Amniotic stem cell (primary cell): ENCODE measurements at places on chromosomes 2 and 18.

DNA sequence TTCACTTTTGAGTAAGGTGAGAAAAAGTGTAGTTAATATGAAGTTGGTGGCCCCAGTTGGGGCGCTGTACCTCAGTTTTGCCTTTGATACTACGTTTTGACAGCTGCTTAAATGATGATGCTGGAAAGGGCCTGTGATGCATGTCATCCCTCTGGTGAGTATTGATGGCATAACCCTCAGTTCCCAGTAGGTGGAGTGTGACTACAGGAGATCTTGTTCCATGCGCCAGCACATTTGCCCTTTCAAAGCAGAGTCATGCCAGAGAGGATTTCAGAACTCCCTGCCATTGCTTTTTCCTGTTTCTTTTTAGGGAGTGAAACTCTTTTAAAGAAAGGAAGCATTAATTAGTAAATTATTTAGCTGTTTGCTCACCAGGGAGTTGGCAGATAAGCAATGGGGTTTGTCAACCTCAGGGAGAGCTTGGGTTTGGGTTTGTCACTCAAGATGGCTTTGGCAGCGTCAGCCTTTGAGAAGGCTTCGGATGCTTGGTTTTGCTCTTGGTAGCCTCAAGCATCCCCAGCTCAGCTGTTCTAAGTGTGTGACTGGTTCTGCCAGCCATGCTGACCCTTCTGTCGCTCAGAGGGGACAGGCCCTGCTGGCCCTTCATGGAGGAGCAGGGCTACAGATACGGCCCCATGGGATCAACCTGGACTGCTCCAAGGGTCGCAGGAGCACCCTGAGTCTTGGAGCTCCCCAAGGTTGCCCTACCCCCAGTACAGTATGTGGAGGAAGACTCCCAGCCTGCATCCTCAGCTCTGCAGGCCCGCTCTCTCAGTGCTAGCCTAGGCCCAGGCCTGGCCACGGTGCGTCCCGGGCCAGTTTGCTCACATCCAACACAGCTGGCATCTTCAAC, 29.1 kb downstream of the ARMC9 start:
- DNase-seq = peak; percentile 79

DNA sequence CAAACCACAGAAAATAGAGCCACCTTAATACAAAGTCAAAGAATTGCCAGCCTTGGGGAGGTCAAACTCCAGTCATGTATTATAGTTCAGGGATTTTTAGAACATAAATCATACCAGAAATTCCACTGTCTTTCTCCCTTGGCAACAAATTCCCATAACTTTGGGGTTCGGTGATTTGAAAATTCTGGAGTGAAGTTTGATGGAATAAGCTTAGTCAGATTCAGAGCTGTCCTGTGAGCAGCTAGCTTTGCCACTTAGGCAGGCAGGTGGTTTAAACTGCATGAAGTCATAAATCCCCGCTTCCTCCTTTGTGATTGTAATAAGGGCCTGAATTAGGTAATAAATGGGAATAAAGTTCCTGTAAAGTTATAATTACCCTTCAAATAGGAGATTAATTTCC, 457.0 kb upstream of the HNMT start:
- DNase-seq = no peak

DNA sequence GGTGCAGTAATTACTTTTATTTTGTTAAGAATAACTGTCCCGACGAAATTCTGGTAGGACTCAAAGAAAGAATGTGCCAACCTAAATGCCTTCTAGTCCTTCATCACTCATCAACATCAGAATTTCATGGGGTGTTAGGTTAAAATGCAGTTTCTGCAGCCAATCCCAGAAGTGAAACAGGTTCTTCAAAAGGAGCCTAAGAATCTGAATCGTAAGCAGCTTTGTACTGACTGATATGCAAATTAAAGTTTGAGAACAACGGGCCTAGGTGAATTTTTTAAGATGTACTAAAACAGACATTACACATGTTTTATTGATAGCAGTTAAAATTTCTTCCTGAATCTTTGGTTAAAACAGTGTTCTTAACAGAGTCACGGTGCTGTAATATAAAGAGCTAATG, 140.3 kb upstream of the ZC3H15 start:
- DNase-seq = no peak

DNA sequence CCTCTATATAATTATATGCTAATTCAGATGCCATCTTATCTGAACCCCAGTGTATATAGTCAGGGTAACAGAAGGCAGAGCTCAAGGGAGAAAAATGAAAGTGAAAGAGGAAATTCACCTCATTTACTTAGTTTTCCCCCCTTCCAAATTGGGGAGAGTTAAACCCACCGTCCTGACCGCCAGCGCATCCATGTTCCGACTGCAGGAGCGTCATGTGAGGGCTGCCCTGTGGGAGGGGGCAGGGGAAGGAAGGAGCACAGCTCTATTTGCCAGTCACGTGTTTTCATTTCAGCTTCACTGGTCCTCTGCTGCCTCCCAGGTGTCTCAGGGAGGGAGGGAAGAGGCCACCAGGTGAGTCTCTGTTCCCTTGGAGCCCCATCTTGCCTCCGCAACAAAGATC, 13.2 kb downstream of the CNNM4 start:
- no peak for DNase-seq

DNA sequence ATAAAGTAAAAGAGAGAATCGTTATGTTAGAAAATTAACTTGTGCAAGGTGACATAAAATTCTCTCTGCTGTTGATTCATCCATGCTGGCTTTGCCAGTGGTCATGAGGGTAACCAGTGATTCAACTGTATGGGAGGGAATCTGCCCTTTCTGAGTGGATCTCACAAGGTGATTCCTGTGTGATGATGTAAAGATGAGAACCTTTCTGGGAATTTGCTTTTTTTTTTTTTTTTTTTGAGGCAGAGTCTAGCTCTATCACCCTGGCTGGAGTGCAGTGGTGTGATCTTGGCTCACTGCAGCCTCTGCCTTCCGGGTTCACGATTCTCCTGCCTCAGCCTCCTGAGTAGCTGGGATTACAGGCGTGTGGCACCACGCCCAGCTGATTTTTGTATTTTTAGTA, 23.3 kb downstream of the RAB31 start:
- peak; percentile 58 for DNase-seq

DNA sequence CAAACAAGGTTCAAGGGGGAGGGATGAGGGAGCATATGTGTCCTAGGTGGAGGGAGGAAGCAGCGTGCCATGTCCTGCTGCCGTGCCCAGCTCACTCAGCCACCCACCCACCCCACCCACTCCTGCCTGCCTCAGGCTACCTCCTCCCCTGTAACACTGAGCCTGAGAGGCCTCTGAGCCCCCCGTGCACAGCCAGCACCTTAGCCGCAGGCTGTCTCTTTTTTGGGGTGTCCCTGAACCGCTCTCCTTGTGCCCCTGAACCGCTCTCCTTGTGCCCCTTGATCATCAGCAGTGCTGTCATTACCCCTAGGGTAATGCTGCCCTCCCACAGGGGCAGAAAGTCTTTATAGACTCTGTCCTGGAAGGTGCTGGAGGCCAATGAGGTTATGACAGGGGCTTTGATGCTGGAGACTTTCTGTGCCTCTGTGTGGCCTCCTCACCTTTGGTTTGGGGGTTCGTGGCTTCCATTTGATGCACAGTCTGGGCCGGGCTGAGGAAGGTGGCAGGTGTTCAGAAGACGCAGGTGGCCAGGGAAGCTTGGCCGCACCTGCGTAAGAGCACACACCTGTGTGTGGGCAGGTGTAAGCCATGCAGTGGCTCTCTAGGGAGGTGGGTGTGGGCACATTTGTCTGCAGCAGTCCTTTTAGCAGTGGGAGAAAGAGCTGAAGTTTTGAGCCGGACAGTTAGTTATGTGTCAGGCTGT, 140.0 kb downstream of the SEPTIN10 start:
- DNase-seq = no peak

DNA sequence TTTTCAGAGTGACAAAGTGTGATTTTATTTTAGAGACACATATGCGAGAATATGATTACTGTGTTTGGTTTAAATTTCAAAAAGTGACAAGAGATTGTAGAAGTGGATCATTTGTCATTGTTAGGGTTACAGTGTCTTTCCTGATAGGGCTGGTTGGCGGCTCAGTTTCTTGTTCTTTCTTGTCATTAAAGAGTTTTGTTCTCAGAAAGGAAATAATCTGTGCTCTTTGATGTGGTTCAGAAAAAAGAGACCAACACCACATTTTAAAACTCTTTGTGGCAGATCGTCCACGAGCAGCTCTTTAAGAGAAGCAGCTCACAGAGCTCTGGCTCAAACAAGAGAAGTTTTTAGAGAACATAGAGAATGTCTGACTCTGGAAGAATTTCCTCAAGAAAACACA, 45.6 kb upstream of the ZNF532 start:
- no peak for DNase-seq

GRCh38 chr2:166957686-166958085, 69.4 kb downstream of the XIRP2 start:
- no peak for DNase-seq

DNA sequence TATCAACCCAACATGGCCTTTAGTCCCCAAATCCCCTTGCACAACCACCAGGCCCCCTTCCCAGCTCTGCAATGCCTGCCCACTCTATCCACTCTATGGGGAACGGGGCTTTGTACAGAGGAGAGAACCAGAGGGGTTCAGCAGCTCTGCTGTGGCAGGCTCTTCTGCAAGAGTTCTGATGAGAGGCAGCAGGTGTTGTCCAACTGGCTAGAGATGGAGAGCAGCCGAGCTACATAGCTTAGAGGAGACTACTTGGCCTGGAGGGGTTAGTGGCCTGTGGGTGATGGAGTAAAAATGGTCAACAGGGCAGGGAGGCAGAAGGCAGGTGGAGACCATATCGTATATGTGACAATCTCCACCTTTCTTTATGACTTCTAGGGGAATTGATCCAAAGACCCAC, 103.0 kb downstream of the QPCT start:
- no peak for DNase-seq

DNA sequence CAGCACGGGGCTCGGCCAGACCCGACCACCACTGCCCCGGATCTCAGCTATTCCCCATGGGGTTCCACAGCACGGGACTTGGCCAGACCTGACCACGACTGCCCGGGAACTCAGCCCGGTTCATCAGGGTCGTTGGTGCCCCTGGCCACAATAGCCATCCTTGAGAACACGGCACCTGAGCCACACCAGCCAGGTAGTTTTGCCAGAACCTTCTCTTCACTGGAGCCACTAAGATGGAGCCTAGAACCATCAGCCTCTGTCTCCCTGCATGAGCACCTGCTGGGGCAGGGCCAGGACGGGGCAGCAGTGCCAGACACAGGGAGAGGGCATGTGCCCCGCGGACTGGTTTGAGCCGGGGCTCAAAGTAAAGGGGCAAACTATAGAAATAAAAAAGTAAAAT, 11.4 kb upstream of the KCNG2 start:
- DNase-seq = no peak

GRCh38 chr2:129653246-129653645, 326.2 kb upstream of the RAB6C start:
- no peak for DNase-seq

DNA sequence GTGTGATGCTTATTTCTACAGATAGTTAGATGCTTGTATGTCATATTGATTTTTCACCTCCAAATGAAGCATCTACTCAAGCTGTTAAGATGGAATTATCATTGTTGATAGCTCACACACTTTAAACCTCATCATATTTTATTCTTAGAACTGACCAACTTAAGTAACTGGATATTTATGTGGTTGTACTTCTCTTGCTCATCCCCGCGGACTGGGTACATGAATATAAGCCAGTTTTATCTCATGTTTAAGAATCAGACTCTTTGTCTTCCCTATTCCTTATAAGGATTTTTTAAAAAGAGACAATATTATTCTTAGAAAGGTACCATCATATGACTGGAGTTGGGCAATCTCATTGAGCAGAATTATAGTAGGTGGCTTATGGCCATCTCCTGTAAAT, 358.7 kb downstream of the DSC3 start:
- no peak for DNase-seq

GRCh38 chr2:71277147-71277475, 50.2 kb upstream of the PAIP2B start:
- DNase-seq = no peak

- DNase-seq = no peak
Observed at GRCh38 chr2:65940856-65941255, 494.1 kb upstream of the MEIS1 start.

- no peak for DNase-seq
Observed at GRCh38 chr18:68447286-68447685, 267.6 kb downstream of the TMX3 start.

DNA sequence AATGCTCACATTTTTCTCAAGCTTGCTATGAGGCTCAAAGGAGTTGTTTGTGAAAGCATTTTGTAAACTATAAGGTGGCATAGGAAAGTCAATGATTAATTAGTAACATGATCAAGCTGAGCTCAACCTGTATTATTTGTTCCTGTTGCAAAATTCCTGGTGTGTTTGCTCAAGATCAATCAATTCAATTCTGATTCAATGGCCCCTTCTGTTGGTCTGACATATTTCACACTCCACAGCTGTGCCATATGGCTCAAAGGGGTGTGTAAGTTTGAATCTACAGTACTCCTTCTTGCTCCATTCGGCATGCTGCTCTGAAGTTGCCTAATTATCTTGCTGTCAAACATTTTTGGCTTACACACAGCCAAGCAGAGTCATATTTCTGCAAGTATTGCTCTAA, 341.6 kb upstream of the LRP1B start:
- DNase-seq = no peak

DNA sequence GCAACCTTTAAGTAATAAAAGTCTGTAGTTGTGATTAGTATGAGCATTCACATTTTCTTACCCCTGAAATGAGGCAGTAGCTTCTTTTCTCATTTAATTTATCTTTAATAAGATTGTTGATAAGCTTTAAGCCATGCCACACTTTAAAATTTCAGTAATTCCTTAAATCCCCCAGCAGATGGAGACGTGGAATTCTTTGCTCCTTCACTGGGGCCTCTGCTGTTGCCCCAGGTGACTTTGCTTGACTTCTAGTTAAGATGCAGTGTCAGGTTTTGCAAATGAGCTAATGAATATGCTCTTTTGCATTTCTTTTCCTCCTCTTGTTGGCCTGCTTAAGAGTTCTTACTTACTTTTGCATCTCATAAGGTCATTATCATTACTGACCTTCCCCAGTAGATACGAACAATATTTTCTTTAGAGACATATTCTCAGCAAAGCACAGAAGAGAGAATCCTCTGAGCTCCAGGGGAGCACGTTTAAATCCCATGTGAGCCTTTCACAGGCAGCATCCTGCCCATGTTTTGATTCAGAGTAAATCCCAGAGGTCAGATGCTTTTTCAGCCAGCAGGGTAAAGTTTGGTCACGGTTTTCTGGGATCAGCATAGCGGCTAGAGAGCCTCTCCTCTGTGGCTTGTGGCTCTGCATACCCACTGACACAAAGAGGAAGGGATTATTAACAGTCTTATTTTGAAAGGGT, 222.9 kb downstream of the PTPRM start:
- no peak for DNase-seq

- no peak for DNase-seq
Observed at GRCh38 chr2:217413193-217413592, 553.3 kb upstream of the TNP1 start.

DNA sequence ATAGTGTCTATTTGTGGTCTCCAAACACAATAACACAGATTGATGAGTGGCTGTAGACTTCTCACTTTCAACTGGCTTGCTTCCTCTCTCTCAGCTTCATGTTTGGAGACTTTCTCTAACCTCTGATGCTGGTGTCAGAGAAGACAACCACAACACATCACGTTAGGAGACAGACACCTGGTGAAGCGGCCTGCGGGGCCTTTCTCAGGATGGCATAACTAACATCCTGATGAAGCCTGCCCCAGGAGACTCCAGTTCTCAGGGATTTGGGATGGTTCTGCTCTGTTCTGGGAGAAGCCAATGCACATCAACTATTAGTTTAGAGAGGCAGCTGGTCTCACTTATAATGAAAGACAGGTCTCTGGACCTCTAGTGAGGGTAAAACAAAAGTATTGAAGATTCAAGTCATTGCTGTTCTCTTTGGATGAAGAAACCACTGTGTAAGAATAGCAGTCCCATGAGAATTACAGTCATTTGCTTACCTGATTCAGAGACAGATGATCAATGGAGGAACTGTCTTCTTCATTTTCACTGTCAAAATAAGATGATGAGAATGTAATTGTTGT, 2.0 kb downstream of the IL1A start:
- DNase-seq = no peak
